NCI-H2029 (cell line): ENCODE measurements at places on chromosomes 7 and 10.
A peak's percentile ranks its signal among the peaks of the same experiment; 100 is the strongest.

DNA sequence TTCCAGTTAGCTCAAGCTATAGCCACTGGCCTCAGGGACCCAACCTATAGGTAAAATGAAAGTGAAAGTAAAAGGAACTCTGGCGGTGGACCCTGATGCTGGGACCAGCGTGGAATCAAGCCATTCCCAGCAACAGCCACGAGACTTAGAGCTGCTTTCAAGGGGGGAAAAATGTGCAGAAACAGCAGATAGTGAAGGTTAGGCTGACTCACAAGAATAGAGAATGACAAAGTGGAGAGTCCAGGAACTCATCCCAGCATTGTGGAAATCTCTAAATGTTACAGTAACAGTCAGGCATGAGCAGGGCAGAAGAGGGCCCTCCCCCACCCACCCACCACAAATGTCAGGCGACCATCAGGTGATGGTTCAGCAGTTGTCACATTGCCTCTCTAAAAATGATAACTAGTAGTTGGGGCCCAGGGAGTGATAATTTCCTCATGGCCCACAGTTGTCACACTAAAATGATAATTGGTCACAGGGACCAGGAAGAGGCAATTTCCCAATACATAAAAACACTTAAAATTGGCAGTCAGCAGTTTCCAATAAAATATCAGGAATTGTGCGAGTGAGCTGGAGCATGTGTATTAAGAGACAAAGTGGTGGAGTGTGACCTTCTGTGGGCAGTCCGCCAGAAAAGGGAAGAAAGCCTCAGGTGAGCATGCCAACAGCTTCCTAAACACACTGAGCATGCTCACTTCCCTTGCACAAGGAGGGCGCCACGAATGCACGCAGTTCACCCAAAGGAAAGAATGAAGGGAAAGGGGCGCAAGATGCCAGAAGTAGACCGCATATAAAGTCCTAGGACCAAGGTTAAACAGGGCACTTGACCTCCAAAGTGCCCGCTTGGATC is 129.8 kb upstream of the PPP1R3A start:
- DNase-seq = peak; percentile 51

GRCh38 chr7:24574950-24575349 is 1.7 kb downstream of the PALS2 start:
- DNase-seq = no peak

- no peak for DNase-seq
Observed at GRCh38 chr10:18341055-18341454, 200.8 kb downstream of the CACNB2 start.

DNA sequence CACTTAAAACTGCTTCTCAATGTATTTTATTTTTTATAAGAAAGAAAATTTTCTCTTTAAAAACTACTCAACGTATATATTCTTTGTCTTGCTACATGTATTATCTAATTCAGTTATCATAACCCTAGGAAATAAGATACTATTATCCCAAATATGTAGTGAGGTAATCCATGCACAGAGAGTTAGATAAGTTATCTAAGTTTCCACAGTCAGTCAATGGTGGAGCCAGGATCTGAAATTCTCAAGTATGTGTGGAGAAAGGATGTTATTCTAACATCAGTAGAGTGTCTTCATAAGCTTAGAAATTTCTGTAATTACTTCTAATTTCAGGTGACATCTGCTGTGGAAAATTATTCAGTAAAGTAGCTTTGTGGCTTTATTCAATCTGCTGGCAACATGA is 239.9 kb downstream of the CSTF2T start:
- DNase-seq = no peak

DNA sequence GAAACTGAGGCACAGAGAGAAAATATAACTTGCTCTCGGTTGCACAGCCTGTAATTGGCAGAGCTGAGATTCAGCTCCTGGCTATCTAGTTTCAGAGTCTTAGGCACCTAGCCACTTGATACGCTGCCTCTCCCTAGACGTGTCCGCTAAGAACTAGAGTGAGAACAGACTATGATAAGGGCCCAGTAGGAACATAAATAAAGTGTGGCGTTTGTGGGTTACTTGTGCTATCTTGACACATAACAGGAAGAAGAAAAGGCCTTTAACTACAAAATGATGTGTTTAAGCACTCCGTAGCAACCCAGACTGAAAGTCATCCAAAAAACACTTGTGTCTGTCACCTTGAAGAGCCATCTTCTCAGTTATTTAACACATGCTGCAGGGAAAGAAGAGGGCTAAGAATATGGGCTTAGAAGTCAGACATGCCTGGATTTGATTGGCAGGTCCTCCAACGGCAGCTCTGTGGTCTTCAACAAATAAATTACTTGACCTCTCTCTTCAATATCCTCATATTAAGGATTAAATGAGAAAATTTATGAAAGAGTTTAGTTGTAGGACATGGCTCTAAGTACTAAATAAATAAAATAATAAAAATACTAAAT is 96.2 kb downstream of the SGMS1 start:
- DNase-seq = no peak

DNA sequence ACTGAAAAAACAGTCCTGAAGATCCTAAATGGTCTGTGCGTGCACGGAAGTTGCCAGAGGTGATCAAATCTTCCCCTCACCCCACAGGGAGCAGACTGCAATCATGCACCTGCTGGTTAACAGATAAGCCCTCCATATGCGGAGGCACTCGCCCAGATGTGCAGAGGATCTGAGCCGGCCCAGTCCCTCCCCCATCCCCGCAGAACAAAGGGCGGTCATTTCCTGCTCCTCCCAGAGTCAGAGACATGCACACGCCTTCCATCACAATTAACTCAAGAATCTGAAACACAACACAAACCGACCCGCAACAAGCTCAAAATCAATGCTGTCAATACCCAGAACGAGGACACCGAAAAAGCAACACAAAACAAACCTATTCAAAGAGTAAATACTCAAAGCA is 24.2 kb downstream of the CRTAC1 start:
- DNase-seq = peak; percentile 49

GRCh38 chr10:133002685-133003084 is 60.3 kb upstream of the CFAP46 start:
- no peak for DNase-seq

GRCh38 chr7:43700646-43701499 is 28.4 kb downstream of the COA1 start:
- no peak for DNase-seq

- DNase-seq = no peak
Observed at GRCh38 chr10:119515511-119516045, 26.9 kb downstream of the RGS10 start.

DNA sequence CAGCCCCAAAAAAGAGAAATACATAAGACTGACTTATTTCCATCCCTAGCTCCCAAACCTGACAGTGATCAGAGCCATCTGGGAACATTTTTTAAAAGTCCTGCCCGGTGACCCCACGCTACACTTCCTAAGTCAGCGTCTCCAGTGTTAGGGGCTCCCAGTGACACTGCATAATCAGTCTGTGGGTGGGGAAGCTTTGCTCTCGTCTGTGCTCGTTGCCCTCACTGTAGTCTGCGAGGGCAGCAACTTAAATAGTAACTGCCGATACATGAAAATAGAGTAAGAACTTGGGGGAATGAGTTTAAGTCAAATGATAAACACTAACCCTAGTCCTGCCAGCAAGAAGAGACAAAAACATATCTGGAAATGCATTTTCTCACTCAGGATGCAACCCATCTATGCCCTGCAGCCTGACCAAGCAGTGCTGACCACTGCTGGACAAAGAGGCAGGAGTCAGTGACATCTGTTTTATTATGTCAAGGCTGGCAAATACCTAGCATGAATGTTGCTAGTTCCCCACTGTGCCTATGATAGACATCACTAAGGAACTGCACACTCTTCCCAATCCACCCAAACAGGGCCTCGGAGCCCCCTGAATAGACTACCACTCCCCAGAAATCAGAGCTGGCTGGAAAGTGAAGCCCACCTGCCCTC is 18.7 kb downstream of the ERCC6 start:
- DNase-seq = no peak

DNA sequence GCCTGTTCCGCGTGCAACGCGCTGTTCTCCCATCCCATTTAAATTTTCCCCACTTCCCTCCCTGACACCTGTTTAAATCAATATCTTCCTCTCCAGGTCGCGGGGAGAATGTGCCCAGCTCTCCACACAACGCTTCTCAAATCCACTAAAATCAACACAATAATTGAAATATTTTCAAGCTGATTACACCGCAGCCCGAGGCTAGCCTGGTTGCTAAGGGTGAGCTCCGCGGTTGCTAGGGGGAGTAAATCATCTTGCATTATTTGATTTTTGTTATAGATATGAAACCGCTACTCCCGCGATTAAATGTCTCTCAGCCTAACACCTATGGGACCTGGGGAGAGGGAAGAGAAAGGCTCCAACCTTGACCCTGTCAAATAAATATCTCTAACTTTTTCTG is 36.2 kb downstream of the UNCX start:
- DNase-seq = no peak

DNA sequence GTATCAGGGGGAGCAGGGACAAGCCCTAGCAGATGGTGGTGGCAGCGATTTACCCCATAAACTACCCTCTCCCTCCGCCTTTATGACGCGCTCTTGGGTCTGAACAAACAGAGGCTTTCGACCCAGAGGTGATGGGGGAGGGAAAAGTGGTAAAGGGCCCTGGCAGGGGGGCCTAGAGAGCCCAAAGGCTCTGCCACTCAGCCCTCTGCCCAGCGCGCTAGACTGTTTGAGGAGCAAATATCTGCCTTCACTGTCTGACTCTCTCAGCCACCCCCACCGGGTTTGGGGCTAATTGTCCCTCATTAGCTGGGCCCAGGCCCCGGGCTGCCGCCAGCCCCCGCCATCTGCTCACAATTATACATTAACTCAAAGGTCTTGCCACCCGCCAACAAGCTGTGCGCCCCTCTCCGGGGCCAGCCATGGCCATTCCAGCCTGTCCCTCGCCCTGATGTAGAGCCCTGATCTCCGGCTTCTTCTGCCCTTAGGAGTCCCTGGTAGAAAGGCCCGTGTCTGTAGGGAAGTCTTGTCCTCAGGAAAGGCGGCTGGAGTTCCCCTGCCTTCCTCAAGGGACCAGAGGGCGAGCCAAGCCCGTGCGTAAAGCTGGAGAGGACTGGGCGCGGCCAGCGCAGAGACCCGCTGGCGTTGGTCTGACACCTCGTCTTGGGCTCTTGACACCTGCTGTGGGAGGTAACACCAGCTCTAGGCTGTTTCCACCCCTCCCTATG is 1.9 kb upstream of the PAX4 start:
- no peak for DNase-seq

DNA sequence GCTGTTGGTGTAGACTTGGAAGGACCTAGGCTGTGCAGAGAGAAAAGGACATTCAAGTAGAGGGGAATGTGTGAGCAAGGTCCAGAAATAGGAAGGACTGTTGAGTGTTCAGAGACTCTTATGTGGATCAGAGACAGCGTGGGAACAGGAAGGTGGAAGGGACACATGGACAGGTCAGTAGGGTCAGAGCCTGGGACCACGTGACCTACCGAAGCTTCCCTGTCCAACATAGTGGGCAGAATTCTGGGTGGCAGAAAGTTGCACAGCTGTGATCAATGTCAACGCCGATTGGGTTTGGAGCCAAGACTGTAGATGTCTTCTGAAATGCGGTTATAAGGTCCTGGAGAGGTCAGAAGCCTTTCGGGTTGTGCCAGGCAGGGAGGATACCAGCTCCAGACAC is 195.9 kb upstream of the MKI67 start:
- DNase-seq = no peak

DNA sequence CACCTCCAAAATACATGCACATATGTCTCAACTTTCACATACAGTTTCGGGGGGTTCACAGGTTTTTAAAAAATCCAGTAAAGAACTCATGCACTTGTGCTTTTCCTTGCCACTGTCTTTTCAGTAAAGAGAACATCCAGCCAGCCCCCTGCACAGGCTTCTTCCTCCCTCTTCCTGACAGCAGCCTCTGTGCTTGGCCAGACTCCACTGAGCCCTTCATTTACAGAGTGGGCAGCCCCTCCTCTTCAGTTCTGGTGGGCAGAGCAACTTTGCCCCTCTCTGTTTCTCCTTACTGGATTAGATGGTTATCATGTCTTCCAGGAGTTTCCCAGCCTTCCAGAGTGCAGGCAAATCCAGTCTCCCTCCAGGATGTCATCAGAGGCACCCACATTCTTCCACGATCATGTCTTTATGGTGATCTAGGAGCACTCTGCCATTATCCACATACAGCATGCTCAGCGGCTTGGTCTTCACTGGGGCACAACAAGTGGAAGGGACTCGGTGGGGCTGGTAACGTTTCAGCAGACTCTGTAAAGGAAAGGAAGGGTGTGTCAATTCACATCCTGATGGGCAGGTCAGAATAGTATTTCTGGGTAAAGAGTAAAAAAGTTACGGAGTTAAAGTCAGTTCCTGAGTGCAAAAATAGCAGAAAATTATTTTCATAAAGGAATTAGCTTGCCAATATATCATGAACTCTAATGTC is 8.8 kb downstream of the NODAL start:
- DNase-seq = no peak
